ENCODE measurements at places on chromosomes 13 and 19.

DNA sequence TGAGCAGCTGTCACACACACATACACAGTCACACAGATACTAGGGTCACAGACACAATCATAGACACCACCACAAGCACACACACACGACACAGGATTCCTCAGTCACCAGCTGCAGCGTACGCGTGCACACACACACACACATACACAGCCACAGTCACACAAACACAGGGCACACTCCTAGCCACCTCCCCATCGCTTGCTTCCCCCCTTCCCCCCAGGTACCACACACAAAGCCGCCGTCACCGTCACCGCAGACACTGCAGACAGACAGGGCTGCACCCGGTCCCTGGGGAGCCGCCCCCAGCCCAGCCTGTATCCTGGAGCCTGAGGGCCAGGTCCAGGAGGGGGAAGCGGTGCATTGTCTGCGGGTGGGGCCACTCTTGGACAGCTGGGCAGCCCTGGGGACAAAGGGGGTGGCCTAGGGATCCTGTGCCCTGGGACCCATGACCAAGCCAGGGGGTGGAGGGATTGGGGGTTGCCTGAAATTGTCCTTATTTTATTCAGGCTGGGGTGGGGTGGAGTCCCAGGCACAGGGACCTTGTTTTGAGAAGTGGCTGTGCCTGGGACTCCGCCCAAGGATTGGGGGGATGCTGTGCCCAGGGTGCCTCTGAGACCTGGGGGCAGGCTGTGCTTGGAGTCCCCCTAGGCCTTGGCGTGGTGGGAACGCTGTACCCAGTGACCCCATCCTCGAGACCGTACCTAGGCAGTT lies 957 bp downstream of the NUMBL start:
- no peak for DNase-seq

- DNase-seq = no peak
Observed at GRCh38 chr13:73879346-73880015, 254.7 kb downstream of the KLF12 start.

DNA sequence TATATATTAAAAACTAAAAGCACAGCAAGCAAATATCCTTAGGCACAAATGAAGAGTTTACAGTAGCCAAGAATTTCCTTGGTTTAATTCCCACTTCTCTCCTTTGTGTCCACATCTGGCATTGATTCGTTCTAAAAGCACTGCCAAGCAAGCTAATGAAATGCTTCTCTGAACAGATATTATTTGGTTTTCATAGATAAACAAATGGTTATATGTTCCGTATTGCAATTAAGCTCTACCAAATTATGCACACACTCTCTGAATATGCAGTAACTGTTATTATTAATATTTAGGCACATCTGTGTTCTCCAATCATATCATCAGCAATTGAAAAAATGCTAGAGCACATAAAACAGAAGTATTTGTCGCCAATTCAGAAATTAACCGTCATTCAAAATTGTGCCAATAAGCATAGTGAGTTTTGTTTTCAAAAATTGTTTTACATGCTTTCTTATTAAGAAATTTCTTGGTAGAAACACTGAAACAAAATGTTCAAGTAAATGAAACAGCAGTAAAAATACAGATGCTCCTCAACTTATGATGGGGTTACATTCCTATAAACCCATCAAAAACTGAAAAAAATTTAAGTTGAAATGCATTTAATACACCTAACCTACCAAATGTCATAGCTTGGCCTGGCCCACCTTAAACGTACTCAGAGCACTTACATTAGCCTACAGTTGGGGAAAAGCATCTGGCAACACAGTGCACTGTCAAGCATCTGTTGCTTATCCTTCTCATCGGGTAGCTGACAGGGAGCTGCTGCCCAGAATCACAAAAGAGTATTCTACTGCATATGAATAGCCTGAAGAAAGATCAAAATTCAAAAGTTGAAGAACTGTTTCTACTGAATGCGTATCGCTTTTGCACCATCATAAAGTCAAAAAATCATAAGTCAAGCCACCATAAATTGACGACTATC lies 2134.7 kb downstream of the PCDH9 start:
- DNase-seq = no peak

DNA sequence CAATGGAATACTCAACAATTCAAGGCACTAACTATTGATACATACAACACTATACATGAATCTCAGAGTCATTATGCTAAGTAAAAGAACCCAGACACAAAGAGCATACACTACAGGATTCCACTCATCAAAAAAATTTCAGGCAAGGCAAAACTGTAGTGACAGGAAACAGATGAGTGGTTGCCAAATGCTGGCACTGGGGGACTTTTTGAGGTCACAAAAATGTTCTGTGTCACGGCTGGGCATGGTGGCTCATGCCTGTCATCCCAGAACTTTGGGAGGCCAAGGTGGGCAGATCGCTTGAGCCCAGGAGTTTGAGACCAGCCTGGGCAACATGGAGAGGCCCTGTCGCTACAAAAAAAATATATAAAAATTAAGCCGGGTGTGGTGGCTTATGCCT lies 129.4 kb downstream of the KL start:
- no peak for DNase-seq

GRCh38 chr13:22103046-22104027 lies 432.5 kb downstream of the FGF9 start:
- no peak for DNase-seq

GRCh38 chr13:42681326-42682100 lies 99.9 kb upstream of the FAM216B start:
- DNase-seq = no peak

DNA sequence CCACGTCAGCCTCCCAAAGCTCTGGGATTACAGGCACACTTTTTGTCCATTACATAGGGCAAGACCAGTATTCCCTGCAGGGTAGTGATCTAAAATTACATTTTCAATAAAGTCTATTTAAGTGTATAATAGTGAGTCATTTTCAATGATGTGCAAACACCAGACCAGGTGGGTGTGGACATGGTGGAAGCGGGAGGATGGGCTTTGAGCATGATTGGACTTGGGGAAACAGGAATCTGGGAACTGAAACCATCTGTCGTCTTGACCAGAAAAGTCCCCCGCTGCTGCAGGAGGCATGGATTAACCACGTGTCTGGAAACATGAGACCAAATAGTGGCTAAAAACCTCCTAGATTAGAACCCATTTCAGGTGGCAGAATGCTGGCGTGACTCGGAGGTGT lies 4.9 kb downstream of the FXYD3 start:
- no peak for DNase-seq

DNA sequence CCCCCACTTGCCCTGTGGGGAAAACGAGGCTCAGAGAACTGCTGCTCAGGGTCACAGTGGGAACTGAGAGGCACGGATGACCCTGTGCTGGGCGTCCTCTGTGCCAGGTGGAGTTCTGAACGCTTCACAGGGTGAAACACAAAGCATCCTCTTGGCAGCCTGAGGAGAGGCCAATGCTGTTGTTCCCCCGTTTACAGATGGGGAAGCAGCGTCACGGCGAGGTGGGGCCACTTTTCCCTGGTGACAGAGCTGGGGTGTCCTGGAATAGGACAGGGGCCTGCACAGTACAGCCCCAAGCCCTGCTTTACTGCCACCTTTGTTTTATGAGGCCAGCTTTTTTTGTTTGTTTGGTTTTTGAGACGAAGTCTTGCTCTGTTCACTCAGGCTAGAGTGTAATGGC lies 22.1 kb downstream of the DHX34 start:
- DNase-seq = no peak

- no peak for DNase-seq
Observed at GRCh38 chr13:109567315-109567714, 219.1 kb downstream of the IRS2 start.

DNA sequence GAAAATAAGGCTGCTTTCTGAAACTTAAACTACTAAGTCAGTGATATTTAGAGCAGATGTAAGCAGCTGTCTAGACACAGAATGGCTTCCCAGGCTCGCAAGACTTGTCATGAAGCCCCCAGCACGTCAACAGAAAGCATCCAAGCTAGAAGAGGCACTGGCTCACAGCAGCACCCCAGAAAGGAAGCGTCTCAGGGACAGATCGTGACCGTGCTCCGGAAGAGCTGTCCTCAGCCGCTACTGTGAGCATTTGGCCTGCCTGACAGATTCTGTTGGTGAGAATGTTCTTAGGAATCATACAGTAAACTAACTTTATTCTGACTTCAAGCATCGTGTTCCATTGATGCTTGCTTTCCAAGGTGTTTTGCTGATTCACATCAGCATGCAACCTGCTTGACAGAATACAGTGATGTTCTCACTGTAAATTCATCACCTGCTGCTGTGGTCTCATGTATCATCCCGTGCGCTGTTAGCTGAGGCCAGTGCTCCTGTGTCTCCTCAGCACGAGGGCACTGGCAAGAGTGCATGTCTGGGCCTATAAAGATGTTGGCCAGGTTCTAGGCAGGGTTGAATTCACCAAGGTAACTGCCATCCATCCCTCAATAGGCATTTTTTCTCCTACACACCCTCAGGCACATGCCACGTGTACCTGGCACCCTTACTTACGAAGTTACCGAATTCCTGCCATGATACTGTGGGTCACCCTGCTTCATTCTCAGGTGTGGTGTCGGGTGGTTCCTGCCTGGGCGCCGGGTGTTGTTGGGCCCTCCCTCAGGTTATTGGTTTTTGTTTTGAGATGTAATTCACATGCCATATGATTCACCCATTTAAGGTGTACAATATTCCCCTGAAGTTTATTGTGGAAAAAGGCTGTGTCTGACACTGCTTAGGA lies 15.9 kb downstream of the SPINT2 start:
- DNase-seq = no peak

DNA sequence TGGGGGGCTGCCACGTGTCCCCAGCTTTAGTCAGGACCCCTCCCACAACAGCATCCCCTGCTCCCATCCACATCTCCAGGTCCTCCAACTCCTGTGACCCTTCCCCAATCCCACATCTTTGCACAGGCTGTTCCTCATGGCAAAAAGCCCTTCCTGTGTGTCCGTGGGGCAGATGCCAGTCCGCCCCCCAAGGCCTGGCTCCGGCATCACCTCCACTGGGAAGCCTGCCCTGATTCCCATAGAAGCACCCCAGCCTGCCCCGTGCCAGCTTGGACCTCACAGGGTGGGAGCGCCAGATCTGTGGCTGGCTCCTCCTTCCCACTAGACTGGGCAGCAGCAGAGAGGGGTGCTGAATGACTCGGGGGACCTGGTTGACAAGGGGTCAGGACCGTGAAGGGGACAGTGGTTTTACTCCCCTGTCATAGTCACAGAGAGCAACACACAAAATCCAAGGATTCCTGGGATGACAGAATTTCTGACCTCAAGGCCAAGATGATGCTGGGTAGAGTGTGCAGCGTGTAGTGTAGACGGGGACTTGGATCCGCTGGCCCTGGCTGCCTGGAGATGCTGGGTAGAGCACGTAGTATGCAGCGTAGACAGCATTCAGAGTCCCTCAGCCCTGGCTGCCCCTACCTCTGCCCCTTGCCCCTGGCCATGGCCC lies 13.3 kb downstream of the KLF2 start:
- no peak for DNase-seq

GRCh38 chr19:15404780-15405211 lies 14.0 kb downstream of the AKAP8L start:
- no peak for DNase-seq

- no peak for DNase-seq
Observed at GRCh38 chr13:63048653-63049052, 1633.0 kb upstream of the PCDH20 start.
